Activated T-cell treated with anti-CD3 and anti-CD28 coated beads for 4 hours (primary cell): ENCODE measurements at places on chromosomes 3 and 15.

- no peak for DNase-seq
Measured at GRCh38 chr15:31247404-31247803, 79.2 kb upstream of the KLF13 start.

- DNase-seq: peak; percentile 28
Measured at GRCh38 chr15:60844511-60845174, 365.7 kb upstream of the ICE2 start.

DNA sequence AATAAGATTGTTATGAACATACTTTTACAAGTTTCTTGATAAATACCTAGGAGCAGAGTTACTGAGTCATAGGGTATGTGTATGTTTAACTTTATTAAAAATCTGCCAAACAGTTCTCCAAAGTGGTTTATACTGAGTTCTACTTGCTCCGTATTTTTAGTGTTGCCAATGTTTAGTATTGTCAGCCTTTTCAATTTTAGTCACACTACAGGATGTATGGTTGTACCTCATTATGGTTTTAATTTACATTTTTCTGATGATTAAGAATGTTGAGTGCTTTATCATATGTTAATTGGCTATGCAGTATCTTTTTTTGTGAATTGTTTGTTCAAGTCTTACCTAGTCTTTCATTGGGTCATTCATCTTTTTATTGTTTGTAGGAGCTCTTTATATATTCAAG is 4.3 kb downstream of the TMOD3 start:
- DNase-seq: no peak

DNA sequence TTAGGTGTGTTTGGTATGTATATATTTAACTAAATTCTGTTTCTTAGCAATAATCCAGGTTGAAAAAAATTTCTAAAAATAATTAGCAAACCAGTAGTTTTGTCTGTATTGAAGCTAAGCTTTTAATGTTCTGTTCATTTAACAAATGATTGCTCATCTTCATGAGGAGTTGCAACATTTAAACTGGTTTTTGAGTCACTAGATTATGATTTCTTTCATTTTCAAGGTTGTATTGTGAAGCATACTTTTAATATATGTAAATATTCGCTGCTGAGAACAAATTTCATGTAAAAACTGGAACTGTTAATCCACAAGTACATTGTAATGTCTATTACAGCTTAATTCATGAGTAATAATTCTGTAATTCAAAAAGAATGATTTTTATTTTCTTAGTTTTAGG is 192.7 kb downstream of the MBNL1 start:
- DNase-seq: no peak

DNA sequence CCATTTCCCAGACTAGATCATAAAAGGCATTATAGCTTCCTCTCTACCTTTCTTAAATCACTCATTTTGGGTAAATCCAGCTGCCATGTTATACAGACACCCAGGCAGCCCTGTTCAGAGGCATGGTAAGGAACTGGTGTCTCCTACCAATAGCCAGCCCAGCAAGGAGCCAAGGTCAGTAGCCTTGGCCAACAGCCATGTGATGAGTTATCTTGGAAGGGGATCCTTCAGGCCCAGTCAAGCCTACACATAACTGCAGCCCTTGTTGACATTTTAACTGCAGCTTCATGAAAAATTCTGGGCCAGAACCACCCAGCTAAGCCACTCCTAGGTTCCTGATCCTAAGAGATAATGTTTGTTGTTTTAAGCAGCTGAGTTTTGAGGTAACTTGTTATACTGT is 29.0 kb upstream of the ZMAT3 start:
- DNase-seq: no peak
